ENCODE measurements at places on chromosomes 13 and 19.
A peak's percentile ranks its signal among the peaks of the same experiment; 100 is the strongest.

- DNase-seq = no peak
Observed at GRCh38 chr13:24218977-24219376, 58.5 kb downstream of the SPATA13 start.

GRCh38 chr13:31204592-31204991 lies 4.8 kb downstream of the B3GLCT start:
- DNase-seq = no peak

GRCh38 chr13:29991343-29991742 lies 140.9 kb upstream of the UBL3 start:
- peak; percentile 36 for DNase-seq

GRCh38 chr13:45055198-45055901 lies 65.0 kb upstream of the GTF2F2 start:
- peak; percentile 88 for DNase-seq

DNA sequence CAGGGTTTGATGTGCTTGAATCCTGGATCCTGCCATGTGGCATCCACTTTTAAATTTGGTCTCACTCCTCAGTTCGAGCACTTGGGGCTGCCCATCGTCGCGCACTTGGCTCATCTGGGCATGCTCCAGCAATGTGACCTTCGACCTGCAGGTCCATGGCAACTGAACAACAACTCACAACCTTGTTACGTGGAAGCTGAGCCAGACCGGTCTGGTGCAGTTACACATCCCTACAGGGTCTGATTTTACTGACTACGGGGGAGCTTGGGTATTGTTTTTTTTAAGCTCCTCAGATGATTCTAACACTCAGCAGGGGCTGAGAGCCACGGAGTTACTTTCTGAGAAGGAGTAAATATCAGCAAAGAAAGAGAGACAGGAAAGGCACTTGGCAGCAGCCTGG lies 769.6 kb downstream of the UQCRFS1 start:
- DNase-seq = no peak

GRCh38 chr13:27026396-27026795 lies 145.2 kb downstream of the USP12 start:
- DNase-seq = no peak

GRCh38 chr19:30069535-30070197 lies 127.6 kb downstream of the URI1 start:
- DNase-seq = no peak

DNA sequence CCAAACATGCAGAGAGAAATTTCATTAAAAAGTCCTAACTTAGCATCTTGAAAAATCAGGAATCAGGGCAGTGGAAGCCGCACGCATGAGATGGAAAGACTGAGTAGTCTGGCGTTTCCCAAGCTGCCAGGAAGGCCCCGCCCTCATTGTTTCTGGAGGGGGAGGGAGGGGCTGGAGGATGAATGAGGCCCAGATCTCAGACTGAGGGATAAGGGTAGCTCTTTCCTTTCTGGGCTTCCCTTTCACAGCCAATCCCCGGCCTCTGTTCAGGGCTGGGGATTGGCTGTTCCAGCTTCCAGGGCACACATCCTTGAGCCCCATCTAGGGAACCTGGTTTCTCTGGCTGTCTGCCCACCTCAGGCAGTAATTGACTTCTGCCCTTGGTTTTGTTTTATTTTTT lies 7.3 kb downstream of the C19orf53 start:
- no peak for DNase-seq

GRCh38 chr13:111913761-111914140 lies 153.2 kb upstream of the SOX1 start:
- DNase-seq = no peak

- peak; percentile 22 for DNase-seq
Observed at GRCh38 chr13:69565334-69565733, 542.3 kb upstream of the ATXN8OS start.

DNA sequence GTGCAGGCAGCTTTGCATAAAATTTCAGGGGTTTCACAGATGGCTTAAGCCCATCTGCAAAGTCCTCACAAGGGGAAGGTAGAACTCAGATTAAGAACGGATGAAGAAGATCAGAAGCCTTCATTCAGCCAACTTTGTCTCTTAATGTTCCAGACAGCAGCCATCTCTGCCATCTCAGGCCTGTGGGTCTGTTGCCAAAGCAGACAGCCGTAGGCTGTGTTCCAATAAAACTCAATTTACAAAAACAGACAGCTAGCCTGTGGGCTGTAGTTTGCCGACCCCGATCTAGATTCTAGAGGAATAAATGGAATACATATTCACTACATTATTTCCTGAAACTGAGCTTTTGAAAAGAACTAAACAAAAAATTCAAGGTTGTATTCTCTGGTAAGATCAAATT lies 3.8 kb downstream of the DCUN1D2 start:
- no peak for DNase-seq

- no peak for DNase-seq
Observed at GRCh38 chr13:31394506-31394905, 194.7 kb downstream of the B3GLCT start.

DNA sequence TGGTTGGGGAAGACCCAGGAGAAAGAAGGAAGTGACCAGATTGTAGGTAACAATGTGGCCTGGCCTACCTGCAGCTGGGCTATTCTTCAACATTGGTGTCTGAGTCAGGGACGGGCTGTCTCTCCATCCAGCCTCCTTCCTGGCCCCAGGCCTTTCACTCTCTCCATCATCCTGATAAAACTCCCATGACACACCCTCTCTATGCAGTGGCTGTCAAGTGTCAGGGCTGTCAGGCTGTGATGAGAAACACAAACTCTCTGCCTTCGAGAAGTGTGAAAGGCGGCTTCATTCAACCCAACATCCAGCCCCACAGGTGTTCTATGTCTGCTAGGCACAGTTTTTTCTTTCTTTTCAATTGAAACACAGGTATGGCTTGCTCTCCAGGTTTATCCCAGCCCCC lies 153.3 kb upstream of the VSTM2B start:
- no peak for DNase-seq

- DNase-seq = no peak
Observed at GRCh38 chr19:45304141-45304926, 18.3 kb downstream of the CKM start.

GRCh38 chr13:38981096-38981495 lies 9.5 kb downstream of the STOML3 start:
- no peak for DNase-seq

DNA sequence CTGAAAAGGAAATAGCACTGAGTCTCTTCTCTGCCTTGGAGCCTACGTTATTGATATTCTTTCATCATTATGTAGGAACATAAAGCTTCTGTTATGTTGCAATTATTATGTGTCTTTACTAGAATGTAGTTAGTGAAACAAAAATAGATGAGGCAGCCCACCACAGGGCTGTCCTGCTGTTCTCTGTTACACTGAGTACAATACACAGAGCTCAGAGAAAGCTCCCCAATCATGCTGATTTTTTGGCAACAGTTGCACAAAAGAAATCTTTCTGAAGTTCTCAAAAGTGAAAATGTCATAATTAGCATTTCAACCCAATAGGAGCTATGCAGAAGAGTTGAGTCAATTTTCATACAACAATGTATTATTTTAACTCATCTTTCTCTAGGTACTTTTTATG lies 119.5 kb downstream of the EFNB2 start:
- DNase-seq = no peak

- no peak for DNase-seq
Observed at GRCh38 chr19:39832341-39833083, 1.4 kb downstream of the DYRK1B start.

DNA sequence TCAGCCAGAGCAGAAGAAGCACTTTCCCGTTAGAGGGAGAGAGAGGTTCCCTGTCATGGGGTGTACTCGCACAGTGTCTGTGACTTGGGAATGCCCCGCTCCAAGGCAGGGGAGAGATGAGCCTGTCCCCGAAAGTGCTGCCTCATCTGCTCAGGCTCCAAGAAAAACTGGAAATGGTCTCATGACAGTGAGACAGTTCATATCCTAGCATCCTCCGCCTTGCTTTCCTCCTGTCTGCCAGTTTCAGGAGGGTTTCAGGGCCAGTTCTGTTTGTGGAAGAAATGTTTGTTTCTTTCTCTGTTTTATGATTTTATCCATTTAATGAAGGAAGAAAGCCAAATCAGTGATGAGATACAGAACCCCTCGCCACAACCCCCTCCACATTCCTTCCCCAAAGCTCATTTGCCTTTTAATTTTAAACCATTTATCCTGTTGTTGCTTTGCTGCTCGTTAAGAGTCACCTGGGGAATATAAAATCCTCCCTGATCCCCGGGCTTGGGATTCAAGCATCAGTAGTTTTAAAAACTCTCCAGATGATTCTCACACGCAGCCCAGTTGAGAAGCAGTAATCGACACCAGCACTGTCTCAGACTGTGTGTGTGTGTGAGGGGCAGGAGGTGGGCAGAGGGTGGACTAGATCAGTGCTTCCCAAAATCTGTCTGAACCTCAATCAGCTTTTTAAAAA lies 144.6 kb upstream of the UBL3 start:
- no peak for DNase-seq

DNA sequence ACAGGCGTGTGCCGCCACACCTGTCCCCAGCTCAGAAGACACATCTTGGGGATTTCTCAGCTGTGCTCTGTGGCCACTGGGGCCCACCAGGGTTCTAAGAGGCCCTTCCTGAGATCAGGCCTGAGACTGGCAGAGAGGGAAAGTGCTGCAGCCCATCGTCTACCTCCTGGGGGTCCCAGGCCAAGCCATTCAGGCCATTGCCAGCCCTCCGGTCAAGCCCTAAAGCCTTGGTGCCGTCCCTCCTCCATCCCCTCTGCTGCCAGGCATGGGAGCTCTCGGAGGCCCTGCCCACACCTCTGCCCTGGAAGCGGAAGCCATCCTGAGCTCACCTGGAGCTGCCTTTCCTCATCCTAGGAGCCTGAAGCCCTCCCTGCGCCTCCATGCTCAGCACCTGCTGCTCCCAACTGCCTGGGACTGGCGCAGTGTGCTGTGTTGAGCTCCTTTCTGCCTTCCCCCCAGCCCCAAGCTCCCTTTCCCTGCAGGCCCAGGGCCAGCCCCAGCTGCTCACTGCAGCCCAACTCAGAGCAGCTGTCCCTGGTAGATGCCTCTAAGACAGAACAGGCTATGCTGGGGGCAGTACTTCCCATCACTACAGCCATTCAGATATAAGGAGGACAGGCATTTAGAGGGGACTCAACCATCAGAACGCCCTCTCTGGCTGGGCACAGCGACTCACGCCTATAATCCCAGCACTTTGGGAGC lies 2.9 kb downstream of the SLC7A9 start:
- DNase-seq = no peak

- DNase-seq = no peak
Observed at GRCh38 chr13:31374682-31375081, 174.9 kb downstream of the B3GLCT start.

Measured in epithelial cell of prostate (primary cell).